ENCODE measurements at places on chromosomes 5 and 9. TPM values are rescaled to one million over a fixed set of nuclear protein-coding genes. Genes with fewer than 3 reads are reported as not detected.

ANKRD31 gene
- total RNA-seq, result 1.1 TPM

RANBP3L gene
- total RNA-seq, result 2.3 TPM

DNA sequence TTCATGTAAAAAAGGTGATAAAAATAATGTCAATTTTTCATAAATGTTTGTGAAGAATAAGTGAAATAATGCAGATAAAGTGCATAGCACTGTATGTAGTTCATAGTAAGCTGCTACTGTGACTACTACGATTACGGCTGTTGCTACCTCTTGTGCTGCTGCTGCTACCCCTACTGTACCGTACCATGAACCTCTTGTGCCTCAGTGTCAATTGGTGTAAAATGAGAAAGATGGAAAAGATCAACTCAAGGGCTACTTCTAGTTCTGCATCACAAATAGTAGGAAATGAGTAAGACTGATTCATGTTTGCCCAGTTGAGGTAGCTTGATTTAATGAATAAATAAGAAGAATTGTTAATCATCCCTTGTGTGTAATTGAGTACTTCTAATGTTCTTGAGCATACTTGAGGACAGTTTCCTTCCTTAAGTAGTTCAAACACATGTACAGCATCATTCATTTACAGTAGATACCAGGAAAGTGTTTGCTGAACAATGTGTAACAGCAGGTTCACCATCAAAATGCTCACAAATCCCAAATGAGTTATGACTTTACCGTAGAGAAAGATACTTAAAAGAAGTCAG, 200.0 kb upstream of the ATP10B start:
- no peak for DNase-seq

ADAMTS6 gene
- 0.58 TPM for total RNA-seq

ZDHHC11B gene
- 42.4 TPM for total RNA-seq

ANXA2R gene
- total RNA-seq, result 1.2 TPM

DNA sequence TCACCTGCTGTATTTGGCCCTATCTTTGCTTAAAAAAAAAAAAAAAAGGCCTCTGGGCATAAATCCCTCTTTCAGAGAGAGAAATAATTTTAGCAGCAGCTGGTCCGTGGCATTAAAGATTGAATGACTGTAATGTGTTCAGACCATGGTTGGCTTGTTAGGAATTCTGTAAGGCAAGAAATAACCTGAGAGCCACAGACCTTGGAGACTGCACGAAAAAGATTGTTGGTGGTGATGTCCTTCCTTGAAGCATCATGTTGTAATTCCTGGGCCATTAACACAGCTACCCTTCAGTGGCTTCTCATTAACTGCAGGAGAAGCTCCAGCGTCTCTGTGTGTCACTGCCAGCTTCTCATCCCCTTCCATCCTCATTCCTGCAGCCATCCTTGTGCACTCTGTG, 79.0 kb downstream of the SGCD start:
- DNase-seq, result no peak

GRCh38 chr5:40547994-40548575, 131.6 kb upstream of the PTGER4 start:
- no peak for DNase-seq

HTR4 gene
- total RNA-seq, result not detected

GRCh38 chr5:171311322-171312077, 2.5 kb downstream of the TLX3 start:
- DNase-seq, result peak; percentile 72

DNA sequence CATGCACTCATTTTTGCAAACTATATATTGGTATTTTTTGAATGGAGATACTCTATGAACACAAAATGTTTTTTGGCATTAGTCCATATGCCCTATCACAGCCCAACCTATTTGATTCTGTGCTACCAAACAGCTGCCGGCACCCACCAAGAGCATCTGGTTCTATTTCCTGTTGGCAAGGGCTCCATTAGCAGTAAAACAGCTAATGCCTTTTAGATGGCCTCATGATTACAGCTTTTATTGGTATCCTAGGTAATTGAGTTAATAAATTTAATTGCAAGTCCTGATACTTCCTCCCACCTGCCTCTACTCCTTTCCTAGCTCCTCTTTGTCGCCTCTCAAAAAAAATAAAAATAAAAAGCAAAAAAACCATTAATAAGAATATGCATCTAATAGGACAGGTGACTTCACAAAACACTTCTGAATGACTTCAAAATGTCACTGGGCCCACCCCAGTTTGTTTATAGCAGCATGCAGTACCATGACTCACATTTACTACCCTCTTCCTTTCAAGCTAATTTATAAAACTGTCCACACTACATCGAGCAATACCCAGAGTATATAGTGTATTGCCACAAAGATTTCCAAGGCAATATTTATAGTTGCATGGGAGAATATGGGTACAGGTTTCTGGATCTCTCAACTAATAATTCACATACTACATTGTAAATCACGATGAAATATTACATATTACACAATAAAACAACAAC, 620.4 kb downstream of the SLCO4C1 start:
- no peak for DNase-seq

GRCh38 chr9:110029956-110030480, 177.9 kb downstream of the C9orf152 start:
- DNase-seq, result no peak

DNA sequence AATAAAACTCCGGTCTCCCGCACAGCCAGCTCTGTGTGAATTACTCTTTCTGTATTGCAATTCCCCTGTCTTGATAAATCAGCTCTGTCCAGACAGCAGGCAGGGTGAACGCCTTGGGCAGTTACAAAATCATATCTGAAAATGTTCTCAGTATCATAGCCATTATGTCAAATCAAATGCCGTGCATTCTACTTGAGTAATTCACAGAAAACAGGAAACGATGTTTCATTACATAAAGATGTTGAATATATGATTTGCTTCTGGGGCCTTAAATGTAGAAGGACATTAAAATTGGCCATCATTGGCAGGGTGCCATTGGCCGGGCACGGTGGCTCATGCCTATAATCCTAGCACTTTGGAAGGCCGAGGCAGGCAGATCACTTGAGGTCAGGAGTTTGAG, 8.5 kb downstream of the POLR3G start:
- no peak for DNase-seq

HARS1 gene
- 50.3 TPM for total RNA-seq

PCDHB2 gene
- not detected for total RNA-seq

C5orf24 gene
- 33.9 TPM for total RNA-seq

SPOCK1 gene
- 9.9 TPM for total RNA-seq

DNA sequence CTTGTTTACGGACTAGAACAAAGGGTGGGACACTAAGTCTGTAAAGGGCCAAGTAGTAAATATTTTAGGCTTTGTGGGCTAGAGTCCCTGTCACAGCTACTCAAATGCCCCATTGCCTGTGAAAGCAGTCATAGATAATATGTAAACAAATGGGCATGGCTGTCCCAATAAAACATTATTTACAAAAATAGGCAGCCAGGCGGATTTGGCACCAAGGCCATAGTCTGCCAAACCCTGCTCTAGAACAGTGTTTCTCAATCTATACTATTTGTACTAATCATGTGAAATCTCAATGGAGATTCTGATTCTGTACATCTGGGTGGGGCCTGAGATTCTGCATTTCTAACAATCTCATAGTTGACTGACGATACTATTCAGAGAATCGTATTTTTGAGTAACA, 92.0 kb downstream of the RFX3 start:
- DNase-seq, result no peak

BRIX1 gene
- 36.2 TPM for total RNA-seq

GRCh38 chr5:142780871-142781270, 10.7 kb downstream of the ARHGAP26 start:
- DNase-seq, result no peak

TERT gene
- not detected for total RNA-seq

DNA sequence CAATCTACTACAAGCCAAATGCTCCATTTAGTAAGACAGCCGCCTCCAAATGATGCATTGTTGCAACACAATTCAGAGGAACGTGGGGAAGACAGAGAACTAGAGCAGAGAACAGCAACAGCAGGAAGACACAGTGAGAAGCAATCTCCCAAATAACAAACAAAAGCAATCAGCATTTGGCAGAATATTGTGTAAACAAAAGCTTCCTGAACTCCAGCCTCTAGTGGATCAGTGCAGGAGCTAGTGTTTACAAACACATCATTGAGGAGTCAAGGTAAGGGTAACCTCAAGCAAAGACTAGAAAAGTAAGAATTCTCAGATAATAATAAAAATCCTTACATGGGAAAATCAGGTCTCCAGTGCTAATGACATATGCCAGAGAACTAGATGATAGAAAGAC, 20.6 kb downstream of the FST start:
- no peak for DNase-seq

DNA sequence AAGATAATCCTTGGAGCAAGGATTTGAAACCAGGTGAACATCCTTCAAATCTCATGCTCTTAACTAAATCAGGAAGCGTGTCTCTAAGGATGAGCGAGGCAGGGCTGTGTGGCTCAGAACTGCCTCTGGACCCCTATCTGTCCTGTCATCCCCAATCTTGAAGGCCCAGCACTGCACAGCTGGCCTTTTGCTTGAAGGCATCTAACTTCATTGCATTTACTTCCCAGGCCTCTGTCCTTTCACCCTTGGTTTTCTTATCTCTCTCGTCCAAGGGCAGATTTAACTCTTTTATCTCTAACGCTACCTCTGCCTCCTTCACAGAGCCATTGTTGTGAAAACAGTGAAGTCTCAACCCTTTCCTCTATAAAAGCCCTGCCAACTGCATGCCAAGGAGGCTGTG, 83.8 kb downstream of the UGCG start:
- DNase-seq, result no peak

ZDHHC11 gene
- total RNA-seq, result 2.6 TPM

OLFM1 gene
- total RNA-seq, result 0.29 TPM

DNA sequence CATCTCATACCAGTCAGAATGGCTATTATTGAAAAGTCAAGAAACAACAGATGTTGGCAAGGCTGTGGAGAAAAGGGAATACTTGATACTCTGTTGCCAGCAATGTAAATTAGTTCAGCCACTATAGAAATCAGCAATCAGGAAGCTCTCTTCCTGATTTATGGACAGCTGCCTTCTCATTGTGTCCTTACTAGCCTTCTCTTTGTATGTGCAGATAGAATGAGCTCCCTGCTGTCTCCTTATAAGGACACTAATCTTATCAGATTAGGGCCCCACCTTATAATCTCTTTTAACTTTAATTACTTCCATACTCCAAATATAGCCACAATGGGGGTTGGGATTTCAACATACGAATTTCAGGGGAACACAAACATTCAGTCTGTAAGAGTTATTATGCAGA, 38.0 kb downstream of the KCNV2 start:
- no peak for DNase-seq

- DNase-seq, result no peak
Measured at GRCh38 chr5:97737608-97738007, 554.6 kb upstream of the RIOK2 start.

DNA sequence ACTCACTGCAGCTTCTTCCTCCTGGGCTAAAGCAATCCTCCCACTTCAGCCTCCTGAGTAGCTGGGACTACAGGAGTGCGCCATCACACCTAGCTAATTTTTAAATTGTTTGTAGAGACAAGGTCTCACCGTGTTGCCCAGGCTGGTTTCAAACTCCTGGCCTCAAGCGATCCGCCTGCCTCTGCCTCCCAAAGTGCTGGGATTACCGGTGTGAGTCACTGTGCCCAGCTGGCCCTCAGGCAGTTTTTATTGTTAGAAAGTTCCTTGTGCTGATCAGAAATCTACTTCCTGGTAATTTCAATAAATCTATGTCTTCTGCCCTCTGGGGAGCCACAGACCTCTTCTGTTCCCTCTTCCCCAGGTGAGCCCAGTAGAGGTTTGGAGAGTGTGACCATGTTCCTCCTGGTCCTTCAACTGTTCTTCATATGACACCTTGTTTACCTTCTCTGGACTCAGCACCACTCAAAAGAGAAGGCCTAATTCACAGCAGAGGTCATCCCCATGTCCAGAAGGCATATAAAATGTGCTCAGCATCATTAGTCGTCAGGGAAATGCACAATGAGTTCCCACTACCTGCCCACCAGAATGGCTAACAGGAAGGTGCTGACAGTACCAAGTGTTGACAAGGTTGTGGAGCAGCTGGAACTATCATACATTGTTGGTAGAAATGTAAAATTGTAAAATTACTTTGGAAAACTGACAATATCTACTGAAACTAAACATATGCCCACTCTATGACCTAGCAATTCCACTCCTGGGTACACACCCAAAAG, 10.4 kb downstream of the TMOD1 start:
- no peak for DNase-seq

CMYA5 gene
- total RNA-seq, result under 0.01 TPM

DPYSL3 gene
- 23.5 TPM for total RNA-seq

- no peak for DNase-seq
Measured at GRCh38 chr9:86751207-86751606, 196.1 kb downstream of the GAS1 start.

FAM193B gene
- 316 TPM for total RNA-seq

DNA sequence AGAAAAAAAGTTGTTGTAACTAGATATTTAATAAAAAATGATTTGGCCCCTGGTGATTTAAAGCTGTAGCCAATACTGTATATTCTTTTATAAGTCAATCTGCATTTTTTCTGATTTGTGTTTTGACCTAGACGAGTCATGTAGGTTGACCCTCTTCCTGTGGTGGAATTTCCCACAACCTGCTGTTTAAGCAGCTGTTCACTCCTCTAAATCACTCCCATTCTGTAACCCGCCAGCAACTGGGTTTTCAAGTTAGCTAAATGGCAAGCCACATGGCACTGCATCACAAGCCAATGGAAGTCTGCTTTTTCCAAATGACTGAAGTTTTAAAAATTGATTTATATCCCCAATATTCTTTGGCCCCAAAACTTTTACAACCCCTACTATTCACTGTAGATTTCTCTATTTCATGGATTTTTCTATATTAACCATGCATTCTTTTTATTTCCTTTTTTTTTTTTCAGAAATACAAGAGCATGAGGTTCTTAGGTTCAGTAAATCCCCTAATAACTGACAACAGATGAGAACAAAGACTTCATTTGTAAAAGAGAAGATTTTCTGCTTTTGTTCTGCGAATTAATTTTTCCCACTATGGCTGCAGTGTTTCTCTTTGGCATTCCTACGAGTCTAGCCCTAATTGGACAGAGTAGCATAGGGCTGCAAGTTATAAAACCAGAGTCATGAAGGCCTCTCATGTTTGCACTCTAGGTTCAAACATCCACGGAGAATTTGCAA, 184.5 kb upstream of the TLE4 start:
- no peak for DNase-seq

DNA sequence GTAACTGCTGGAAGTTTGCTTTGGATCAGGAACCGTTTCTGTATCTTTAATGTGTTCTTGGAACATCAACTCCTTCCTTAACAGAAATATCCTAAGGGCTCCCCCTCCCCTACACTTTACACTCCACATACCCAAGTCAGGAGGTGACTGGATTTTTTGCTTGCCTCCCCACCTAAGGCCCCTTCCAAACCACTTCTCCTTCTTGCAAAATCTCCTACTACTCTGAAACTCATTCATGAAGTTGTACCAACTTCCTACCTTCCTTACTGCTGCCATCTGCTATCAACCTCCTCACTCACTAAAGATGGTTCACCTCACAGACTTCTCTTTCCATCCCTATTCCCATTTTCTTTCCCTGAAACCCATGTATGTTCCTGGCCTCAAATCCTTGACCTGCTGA, 16.1 kb downstream of the TXN start:
- no peak for DNase-seq

GRCh38 chr5:94920570-94920969, 302.1 kb downstream of the SLF1 start:
- no peak for DNase-seq

SLC25A2 gene
- total RNA-seq, result not detected

- no peak for DNase-seq
Measured at GRCh38 chr9:116541402-116541801, 145.7 kb upstream of the TRIM32 start.

DDX4 gene
- not detected for total RNA-seq
